Stimulated activated CD8-positive, alpha-beta memory T cell treated with anti-CD3 and anti-CD28 coated beads, Interleukin-7, amount 100 ng/mL, for 48 hours (primary cell): ENCODE measurements at places on chromosomes 1 and 21.

DNA sequence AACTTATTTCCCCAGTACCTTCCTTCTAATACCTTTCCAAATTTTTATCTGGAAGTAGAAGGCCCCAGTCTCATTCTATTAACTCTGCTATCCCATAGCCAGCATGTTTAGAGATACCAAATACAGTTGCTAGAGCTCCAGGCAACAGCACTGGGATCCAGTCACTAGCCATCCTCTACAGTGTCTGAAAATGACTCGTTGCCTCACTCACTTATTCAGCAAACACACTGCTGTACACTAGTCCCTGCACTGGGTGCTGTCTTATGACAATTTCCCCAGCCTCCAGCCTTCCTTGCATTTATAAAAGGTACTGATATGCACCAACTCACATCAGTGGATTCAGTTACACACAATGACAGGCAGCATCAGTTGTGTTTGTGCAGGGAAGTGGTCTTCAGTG lies 179.0 kb downstream of the DSCAM start:
- DNase-seq, result no peak

DNA sequence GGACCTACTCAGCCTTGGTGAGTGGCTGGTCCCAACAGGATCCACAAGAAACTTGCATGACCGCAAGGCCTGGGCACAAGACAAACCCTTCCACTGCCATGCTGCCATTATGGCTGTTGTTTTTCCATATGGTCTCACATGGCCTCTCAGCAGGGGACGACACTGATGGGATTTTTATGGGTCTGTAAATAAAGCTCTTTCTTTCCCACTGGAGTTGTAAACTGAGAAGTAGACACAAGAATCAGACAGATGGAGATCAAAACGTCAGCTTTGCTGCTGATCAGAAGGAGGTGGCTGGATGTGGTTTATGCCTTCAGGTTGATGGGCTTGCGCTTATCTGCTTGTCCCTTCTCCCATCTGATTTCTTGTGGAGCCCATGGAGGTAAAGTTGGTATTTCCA lies 138.1 kb upstream of the KCNJ6 start:
- DNase-seq, result no peak

GRCh38 chr1:60936591-60937342 lies 145.6 kb upstream of the NFIA start:
- DNase-seq, result no peak

DNA sequence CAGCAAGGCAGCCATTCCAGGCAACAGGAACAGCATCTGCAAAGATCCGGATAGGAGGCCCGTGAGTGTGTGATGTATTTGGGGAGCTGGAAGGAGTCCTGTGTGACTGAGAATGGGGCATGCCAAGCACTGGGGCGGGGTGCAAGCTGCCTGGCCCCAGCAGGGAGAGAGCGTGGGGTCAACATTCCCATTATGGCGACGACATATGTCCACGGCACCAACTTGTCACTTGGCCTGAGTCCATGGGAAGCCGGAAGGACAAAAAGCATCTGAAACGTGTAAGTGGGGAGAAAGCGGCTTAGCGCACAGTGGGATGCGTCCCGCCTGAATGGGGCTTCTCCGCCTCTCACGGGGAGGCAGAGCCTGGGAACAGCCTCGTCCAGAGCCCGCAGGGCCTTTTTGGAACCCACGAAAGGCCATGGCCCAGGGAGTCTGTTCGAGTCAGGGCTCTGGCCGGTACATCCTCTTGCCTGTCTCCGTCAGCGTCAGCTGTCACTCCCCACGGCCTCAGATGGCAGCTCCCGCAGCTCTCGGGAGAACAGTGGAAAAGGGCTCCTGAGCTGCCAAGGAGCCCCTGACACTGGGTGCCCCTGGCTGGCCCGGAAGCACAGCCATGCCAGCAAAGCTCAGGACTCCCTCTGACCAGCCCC lies 12.4 kb downstream of the EPHB2 start:
- no peak for DNase-seq

DNA sequence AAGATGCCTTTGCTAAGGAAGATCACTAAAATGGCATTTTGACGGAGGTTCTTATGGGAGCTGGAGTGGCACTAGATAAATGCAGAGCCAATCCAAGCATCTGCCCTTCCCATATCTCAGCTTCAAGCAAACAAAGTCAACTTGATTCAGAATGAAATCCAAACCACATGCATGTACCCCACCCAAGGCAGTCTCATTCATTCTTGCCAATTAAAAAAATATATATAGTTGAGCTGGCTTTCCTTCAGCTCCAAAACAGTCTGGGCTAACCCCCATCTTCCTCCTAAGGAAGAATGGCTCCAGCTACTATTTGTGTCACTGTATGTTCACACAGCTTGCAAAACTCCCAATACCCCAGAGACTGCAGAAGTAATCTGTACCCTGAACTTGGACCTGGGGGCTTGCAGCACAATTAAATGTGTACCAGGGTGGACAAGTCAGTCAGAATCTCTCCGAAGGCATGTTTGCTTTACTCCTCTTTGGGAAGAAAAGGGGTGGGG lies 35.4 kb downstream of the GPR3 start:
- DNase-seq, result no peak

DNA sequence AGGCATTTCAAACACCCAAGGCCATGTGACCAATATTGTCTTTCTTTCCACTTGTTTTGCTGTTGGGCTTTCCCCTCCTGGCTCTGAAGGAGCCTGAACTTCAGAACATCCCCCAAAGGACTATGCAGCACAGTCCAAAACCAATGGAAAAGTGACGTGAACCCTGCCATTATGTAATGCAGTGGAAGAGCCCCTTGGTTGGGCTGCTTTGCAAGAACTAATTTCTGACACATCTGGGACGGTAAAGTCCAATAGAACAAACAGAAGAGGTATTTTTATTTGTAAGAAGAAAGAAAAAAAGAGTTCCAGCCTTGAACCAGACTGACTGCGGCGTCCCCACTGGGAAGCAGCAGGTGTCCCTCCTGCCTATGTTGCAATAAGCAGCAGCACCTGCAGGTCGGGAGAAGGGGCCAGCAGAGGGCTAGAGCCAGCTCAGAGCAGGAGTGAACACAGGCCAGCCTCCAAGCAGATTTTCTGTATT lies 116.7 kb downstream of the CDC7 start:
- no peak for DNase-seq

DNA sequence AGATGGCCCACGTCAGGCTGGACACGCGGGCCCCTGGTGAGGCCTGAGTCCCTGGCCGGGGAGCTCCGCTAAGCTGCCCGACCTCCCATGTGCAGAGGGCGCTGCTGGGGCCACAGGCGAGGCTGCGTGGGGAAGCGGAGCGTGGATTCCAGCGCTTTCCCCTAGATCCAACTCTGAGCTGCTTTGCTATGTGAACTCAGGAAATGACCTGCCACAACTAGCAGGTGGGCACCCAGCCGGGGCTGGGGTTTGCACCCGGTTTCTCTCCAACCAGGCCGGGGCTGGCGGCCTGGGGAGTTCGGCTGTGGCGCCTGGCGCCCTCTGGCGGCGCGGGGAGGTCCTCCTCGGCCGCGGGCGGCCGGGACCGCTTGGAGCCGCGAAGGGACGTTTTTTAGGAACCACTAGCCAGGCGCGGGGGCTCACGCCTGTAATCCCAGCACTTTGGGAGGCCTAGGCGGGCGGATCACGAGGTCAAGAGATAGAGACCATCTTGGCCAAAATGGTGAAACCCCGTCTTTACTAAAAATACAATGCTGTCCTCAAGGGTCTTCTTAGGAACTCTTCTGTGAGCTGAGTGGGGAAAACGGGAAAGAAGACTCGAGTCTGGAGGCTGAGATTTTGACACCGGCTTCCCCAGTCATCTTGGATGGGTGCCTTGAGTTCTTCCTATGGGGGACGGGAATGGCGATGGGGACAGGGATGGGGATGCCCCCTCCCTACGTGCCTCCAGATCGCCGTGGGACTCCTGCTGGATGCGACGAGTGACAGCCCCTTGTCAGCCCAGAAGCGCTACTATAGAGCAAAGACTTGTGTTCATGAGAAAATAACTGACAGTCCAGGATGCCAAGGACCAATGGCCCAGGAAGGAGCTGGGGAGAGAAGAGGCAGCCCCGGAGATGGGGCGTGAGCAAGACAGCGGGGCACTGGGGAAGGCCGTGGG lies 12.6 kb downstream of the PYCR2 start:
- DNase-seq, result peak; percentile 37

DNA sequence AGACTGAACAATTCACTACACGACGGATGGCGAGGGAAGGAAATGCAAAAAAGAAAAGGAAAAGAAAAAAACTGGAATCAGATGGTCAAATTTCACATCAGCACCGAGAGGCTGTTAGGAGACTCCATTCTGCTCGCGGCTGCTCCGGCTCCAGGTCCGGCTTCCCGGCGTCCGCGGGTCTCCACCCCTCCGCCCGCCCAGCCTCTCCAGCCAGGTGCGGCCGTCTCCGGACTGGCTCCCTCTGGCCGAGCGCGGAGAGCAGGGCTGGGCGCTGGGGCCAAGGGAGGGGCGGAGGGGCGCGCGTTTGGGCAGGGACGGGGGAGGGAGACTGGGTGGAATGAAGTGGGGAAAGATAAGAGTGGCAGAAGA lies 332 bp downstream of the KCNJ6 start:
- no peak for DNase-seq

GRCh38 chr1:169624912-169625311 lies 5.0 kb downstream of the SELP start:
- no peak for DNase-seq

DNA sequence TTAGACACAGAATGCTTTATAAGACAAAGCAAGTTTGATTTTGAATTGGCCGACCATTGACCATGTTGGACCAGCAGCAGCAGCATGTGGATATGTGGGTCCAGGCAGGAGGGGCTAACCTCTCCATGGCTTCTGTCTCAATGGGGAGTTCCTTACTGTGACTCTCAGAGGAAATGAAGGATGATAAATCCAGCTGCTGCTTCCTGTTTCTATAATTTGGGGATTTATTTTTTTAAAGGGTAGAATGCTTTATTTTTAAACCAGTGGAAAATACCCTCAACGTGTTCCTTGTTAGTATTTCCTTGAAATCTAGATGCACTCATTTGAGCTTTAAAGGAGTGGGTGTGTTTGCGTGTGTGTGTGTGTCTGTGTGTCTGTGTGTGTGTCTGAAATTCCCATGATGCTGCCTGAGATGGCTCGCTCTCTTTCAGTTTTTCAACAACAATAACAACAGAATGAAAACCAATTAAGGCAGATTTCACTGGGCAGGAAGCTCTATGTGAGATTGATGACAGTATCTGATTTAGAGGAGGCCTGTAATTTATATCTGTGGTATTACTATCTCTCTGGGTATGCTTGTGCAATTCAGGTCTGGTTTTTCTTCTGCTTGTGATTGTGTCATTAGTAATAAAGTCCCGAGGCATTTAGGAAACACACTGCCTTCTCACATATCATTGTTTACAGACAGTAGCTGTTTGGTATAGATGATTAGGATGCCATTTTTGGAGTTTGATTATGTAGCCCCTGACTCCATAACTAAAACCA lies 86.1 kb upstream of the ZNF326 start:
- no peak for DNase-seq

DNA sequence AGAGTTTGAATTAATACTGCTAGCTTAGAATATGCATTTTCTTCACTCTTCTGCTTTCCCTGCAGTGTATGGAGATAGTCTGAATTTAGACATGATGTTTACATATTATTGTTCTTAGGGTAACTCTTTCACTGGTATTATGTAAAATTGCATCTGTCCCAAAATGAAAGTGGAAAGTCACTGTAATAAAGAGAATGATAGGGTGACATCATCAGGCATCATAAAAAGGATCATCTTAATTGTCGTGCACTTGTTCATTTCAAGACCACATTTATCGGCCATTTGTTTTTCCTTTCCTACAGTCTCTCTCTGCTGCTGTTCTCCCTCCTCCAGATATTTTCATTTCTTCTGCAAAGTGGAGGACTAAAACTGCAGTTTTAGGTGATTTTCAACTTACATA lies 61.9 kb upstream of the ZNF281 start:
- no peak for DNase-seq

DNA sequence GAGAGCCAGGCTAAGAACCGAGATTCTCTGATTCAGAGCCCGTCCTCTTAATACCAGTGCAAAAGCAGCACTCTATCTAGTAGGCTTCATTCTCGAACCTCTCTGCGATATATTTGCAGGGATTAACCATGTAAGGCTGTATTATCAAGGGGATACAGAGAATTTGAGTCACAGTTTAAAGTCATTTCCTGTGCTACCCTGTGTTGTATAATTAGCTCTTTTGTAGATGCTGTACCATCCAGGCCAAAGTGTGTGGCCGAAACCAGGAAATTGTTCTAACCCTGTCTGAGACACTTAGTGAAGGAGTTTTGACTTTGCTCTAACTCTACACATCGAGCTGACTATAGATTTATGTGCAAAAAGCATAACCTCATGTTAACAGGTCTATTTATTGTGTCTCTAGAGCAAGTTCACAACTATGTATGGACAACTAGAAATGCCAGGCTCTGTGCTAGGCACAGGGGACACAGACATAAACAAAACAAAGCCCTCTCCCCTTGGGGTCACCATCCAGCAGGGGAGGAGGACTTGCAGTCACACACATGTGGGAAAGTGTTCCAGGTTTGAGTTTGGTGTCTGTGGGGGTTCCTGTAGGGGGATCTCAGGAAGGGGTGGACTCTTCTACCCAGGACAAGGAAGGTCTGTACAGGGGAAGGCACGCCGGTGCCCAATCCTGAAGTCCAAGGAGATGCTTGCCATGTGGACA lies 182.2 kb downstream of the DHRS3 start:
- DNase-seq, result peak; percentile 65

DNA sequence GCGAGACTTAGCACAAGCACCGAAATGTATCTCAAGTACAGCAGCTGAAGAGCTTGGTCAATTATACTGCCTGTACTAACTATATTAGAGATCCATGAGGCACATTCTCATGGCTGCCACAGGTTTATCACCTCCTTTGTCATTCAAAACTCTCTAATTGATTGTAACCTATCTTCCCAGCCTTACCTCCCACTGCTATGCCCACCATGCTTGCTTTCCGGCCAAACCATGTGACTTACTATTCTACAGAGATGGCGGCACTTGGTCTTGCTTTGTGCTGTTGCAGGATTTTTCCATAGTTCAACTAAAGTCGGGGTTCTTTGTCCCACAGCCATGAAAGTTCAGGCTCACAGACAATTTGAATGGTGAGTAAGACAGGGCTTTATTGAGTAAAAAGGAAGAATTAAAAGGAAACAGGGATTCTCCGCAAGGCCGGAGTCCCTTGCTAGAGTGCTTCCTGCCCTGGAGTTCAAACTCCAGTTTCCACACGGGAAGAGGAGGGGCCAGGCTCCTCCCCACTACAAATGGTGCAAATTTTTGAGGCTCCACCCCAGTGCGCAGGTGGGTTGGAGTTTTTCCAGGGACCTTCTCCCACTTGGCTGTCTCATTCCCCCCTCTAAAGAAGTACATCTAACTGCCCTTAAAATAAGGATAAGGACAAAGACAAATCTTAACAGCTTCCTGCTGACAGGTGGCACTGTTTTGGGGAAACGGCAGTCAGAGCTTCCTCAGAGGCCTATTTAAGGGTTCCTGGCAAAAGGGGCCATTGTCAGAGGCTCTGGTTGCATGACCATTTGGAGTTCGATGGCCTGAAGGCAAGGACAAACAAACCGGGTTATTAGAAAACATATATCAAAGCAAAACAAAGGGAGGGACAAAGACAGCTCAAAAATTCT lies 28.7 kb downstream of the FMO2 start:
- DNase-seq, result no peak

GRCh38 chr21:33244082-33244778 lies 14.5 kb downstream of the IFNAR2 start:
- DNase-seq, result no peak
